ENCODE measurements at places on chromosomes 5 and 9. TPM values are rescaled to one million over a fixed set of nuclear protein-coding genes. Genes with fewer than 3 reads are reported as not detected.

The FREM1 gene
- total RNA-seq: 0.22 TPM

The GLRA1 gene
- total RNA-seq: not detected

DNA sequence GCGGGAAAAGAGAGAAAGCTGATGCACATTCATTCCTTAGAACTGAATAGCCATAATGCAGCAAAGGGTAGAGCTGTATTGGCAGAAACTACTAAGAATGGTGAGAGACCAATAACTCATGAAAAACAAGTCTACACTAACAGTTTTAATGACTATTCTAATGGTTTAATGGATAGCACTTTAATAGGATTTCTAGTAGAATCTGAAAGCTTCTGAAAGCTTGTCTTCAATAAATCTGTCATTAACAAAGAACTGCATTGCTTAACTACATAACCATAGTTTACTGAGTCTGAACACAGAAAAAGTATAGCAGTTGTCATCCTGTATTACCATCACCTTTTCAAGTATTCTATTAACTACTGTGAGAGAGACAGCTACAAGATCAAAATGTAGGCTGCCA lies 617.8 kb upstream of the DMAC1 start:
- no peak for DNase-seq

DNA sequence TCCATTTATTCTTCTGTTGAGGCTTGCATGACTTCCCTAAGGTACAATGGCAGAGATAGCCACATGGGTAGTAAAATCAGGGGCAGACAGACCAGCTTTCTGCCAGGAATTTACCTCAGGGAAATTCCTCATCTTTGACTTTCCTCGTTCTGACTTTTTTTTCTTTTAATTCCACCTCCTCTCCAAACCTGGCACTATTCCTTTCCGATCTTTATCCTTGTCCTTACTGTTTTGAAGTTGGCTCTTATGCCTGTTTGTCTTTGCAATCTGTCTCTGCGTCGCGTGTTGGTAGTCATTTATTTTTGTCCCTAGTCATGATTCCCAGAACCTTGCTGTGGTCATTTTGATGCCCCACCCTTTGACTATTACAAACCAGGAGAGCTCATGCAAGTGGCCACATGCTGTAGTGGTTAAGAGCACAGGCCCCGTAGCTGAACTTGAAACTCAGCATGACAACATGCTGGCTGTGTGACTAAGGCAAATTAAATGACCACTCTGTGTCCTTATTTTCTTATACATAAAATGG lies 19.0 kb downstream of the TMC1 start:
- DNase-seq: no peak
